ENCODE measurements at places on chromosomes 5 and 9.

DNA sequence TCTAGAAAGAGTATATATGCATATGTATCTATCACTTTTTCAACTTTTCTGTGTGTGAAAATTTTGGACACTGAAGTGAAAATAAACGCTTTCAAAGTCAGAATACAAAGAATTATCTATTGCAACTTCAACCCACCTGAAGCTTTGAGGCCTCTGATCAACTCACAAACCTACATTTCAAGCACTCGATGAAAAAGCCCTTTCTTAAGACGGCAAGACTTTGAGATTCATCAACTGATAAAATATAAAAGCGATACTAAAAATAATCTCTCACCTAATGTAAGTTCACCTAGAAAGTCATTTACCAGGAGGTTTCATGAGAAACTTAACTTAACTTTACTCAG lies 1.2 kb downstream of the GOLPH3 start:
- DNase-seq = no peak

GRCh38 chr5:62044989-62045388 lies 261.0 kb upstream of the KIF2A start:
- DNase-seq = no peak

DNA sequence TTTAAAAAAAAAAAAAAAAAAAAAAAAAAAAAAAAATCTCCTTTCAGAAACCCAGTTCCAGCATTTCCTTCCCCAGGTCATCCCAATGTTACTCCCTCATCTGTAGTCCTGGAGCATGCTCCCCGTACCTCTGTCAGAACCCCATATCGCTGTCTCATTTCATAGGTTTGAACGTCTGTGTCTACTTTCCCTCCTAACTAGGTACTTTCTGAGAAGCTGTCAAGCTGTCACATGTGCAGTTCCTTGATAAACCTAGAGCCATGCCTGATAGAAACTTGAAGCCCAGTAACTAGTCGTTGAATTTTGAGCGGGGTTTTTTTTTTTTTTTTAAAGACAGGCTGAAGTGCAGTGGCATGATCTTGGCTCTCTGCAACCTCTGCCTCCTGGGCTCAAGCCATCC lies 15.6 kb downstream of the EXOSC3 start:
- DNase-seq = no peak

GRCh38 chr5:94793816-94794198 lies 175.3 kb downstream of the SLF1 start:
- no peak for DNase-seq
